ENCODE measurements at places on chromosomes 11 and 22. TPM values are rescaled to one million over a fixed set of nuclear protein-coding genes. Genes with fewer than 3 reads are reported as not detected.

Gene KRTAP5-8
- not detected for total RNA-seq

DNA sequence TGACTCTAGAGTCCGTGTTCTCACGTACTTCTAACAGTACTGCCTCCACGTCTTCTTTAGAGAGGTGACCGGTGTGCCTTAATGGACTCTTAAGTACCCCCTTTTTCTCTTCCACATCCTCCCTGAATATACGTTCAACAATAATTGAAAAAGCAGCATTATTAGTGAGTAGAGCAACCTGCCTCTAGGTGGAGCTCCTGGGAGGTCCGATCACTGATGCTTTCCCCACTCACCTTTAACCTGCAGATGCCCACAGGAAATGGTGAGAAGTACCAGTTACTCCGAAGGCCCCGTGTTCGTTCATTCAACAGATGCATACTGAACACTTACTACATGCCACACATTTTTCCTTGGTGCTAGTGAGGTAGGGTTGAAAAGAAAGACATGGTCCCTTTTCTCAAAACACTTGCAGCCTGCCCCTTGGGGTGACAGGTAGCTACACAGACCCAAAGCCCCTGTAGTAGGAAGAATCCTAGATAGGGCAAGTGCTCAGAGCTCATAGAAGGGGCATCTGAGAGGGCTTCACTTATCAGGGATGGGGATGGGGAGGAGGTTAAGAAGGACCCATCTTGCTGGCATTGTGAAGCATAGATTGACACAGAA lies 72.7 kb downstream of the FEZ1 start:
- H3K27ac ChIP-seq = no peak overlapping the region
- peaks cover 7% of the 10 kb centered on the region for H3K27me3 ChIP-seq
- no peak for DNase-seq
- no peak overlapping the region for H3K4me3 ChIP-seq

GRCh38 chr11:76207642-76208401 lies 1.5 kb upstream of the WNT11 start:
- peaks cover 3% of the 10 kb centered on the region for H3K27me3 ChIP-seq
- peaks cover 14% of the 10 kb centered on the region for H3K4me1 ChIP-seq
- DNase-seq = peak; percentile 91

Gene RFPL1
- not detected for total RNA-seq

DNA sequence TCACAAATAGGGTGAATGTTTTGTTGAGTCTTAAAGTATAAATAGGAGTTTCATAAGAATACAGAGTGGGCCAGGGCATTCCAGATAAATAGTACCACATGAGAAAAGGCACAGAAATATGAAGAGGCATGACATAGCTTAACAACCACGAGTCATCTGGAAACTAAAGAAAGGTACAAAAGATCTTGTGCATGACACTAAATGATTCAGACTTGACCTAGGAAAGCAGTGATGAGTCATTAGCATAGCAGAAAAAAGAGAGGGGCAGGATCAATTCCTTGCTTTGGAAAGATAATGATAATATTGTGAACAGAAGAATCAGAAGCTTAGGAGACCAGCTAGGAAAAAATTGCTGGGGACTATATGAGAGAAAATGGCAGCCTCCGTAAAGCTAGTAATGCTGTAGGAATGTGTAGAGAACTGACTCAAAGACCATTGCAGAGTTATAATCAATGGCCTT lies 47.6 kb upstream of the FIBIN start:
- no peaks in the 10 kb centered on the region for H3K27me3 ChIP-seq
- no peak overlapping the region for H3K27ac ChIP-seq
- DNase-seq = no peak
- H3K36me3 ChIP-seq = no peaks in the 10 kb centered on the region
- no peaks in the 10 kb centered on the region for H3K4me1 ChIP-seq
- H3K4me3 ChIP-seq = no peak overlapping the region

Gene APOBEC3F
- 9.1 TPM for total RNA-seq

Gene MB
- total RNA-seq = 0.77 TPM

Data from Caco-2 (cell line).